H1 (cell line): ENCODE measurements at places on chromosomes 2 and 18. TPM values are rescaled to one million over a fixed set of nuclear protein-coding genes. Genes with fewer than 3 reads are reported as not detected.
A peak's percentile ranks its signal among the peaks of the same experiment; 100 is the strongest.

Gene CD226
- total RNA-seq: not detected in 2 replicates

Gene PLB1
- 0.15 and 0.20 TPM in 2 replicates for total RNA-seq

Gene WNT10A
- not detected in 2 replicates for total RNA-seq

Gene CCDC85A
- 0.48 TPM in 1 of 2 replicates, not detected in the other for total RNA-seq

Gene QPCT
- 3.9 and 4.0 TPM in 2 replicates for total RNA-seq

Gene CD8B
- total RNA-seq: 0.35 and 0.57 TPM in 2 replicates

Gene INHBB
- 0.23 and 0.30 TPM in 2 replicates for total RNA-seq

Gene CKAP2L
- 19.3 and 20.7 TPM in 2 replicates for total RNA-seq

Gene CCDC142
- total RNA-seq: 10.7 and 12.1 TPM in 2 replicates

Gene DES
- total RNA-seq: 1.5 and 1.8 TPM in 2 replicates

Gene IL18RAP
- not detected in 2 replicates for total RNA-seq

Gene UBXN4
- 64.2 and 66.0 TPM in 2 replicates for total RNA-seq

GRCh38 chr18:75587131-75587530 is 159.6 kb upstream of the SMIM21 start:
- DNase-seq: no peak

GRCh38 chr2:151655663-151656398 is 78.4 kb downstream of the NEB start:
- no peak for DNase-seq

- DNase-seq: no peak
Observed at GRCh38 chr18:13643261-13643751, 83.1 kb downstream of the FAM210A start.

GRCh38 chr2:67313536-67313935 is 83.6 kb upstream of the ETAA1 start:
- no peak for DNase-seq

- no peak for DNase-seq
Observed at GRCh38 chr2:106028192-106028591, 165.9 kb downstream of the UXS1 start.

- DNase-seq: no peak
Observed at GRCh38 chr2:220198896-220199295, 571.5 kb downstream of the SLC4A3 start.

DNA sequence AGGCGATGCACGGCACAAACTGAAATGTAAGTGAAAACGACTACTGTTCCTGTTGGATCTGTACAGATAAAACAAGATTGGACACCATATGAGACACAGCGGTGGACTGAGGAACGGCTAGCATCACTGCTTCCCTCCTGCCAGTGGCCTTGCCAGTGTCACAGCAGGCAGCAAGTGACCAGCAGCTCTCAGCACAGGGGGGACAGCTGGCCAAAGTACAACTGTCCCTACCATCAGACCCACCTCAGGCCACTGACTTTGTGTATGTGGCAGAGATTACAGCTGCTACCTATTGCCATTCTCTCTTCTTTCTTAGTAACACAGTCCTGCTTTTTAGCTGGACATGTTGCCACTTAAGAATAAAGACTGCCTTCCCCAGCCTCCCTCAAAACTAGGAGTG is 80.0 kb upstream of the SLC66A3 start:
- peak; percentile 31 for DNase-seq

DNA sequence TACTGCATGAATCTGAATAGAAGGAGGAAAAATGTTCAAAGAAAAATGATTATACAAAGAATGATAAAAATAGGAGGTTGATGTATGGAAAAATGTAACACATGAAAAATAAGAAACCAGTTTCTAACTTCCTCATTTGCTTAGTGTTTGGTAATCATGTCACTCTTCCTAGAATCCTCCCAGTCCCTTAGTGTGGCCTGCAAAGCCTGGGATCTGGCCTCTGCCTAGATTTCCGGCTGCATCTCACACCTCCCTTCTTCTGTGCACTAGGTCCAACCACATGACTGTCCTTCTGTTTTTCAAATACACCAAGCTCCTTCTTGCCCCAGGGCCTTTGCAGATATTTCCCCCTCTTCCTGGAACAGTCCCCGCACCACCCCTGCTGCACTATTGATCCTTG is 76.8 kb upstream of the RBMS1 start:
- DNase-seq: no peak

DNA sequence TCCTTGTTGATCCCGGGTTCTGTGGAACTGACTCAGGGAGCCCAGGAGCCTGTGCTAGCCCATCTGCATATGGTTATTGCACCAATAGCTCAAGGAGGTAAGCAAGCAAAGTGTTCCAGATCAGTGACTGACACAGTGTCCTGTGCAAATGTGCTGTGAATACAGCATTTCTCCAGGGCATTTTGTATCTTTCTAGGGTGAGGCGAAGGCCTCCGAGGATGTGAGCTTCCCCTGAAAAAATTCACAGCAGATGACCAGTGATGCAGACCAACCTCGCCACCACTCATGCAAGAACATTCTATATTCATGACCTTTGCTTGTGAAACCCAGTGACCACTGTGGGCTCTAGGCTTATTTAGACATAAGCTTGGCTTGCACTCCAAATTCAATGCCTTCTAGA is 15.2 kb upstream of the NT5DC4 start:
- no peak for DNase-seq

GRCh38 chr2:39124746-39125057 is 3.9 kb upstream of the SOS1 start:
- DNase-seq: no peak

- DNase-seq: no peak
Observed at GRCh38 chr2:45496869-45497268, 114.2 kb downstream of the SRBD1 start.

GRCh38 chr18:53025247-53025646 is 685.2 kb downstream of the DCC start:
- DNase-seq: no peak

DNA sequence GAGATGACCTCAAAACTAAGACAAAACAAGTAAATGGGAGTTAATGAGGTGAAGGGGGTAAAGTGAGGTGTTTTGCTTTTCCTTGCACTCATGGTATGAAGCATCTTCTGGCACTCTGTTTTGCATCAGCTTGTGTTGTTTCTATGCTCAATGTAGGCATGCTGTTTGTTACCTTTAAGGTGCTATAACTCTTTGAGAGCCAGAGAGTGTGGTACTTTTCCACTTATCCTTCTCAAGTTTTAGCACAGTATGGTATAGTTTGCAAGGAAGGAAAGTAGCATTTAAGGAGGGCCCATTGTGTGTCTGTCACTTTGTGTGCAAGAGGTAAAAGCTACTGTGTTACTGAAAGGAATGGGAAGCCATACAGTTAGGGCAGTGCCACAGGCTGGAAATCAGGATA is 17.5 kb upstream of the CXCR4 start:
- no peak for DNase-seq

DNA sequence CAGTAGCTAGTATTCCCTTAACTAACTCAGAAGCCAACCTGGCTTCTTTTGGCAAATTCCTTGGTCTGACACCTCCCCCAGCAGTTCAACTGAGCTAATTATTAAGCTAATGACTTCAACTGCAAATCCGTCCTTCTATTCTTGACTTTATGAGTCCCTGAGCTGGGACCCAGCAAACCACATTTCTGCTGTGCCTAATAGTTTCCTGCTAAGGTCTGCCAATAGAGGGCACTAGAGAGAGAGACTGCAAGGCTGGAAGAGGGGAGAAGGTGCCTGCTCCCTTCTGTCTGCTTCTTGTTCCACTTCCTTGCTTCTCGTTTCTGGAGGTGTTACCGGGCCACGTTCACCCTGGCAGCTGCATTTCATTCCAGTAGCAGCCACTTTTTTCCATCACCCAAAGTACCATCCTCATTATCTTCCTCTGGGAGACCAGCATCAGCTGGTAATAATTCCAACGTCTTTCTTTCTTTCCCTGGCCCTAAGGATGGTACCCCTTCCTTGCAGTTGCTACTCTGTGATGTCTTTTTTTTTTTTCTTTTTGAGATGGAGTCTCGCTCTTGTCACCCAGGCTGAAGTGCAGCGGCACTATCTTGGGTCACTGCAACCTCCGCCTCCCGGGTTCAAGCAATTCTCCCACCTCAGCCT is 352.0 kb downstream of the TNS1 start:
- DNase-seq: peak; percentile 51

- no peak for DNase-seq
Observed at GRCh38 chr2:24914713-24915112, 5.3 kb downstream of the ADCY3 start.

DNA sequence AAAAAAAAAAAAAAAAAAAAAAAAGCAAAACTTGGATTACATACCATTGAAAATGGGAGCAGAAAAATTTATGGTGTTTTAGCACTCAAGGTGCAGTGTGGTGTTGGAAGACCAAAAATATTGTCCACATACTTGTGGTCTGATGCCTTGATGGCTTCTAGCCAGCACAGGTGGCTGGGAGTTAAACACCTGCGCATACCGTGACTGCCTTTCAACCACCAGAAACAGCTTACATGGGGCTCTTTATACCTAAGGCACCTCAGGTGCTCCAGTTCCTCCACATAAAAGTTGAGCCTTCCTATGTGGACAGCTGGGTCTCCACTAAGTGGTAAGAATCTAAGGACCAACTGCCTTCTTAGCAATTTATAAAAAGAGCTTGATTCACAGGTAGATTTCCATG is 802.6 kb upstream of the CELF4 start:
- no peak for DNase-seq

- DNase-seq: no peak
Observed at GRCh38 chr2:151973013-151973900, 125.6 kb downstream of the CACNB4 start.

- no peak for DNase-seq
Observed at GRCh38 chr18:79381811-79382311, 13.9 kb upstream of the NFATC1 start.

DNA sequence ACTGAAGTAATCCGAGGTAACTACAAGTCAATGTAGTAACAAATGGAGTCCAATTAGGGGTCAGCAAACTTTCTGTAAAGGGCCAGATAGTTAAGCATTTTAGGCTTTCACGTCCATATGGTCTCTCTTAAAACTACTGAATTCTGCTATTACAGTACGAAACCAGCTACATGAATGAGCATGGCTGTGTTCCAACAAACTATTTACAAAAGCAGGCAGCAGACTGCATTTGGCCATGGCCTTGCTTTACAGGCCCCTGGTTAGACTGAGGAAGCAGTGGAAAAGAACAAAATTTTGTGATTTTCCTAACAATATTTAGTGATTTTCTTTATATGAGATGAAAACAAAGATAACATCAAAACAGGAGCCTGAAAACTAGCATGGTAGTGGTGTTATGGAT is 64.0 kb downstream of the RTN4 start:
- DNase-seq: no peak

- DNase-seq: no peak
Observed at GRCh38 chr2:19272941-19273470, 85.4 kb downstream of the OSR1 start.

GRCh38 chr18:31102025-31102684 is at the start of gene DSC2:
DSC2 (minus strand) TSS chr18:31102421; CDS start chr18:31101971, 450 bp downstream.
- no peak for DNase-seq

GRCh38 chr18:36590621-36591580 is 237.9 kb downstream of the TPGS2 start:
- DNase-seq: no peak

- peak; percentile 33 for DNase-seq
Observed at GRCh38 chr18:59005262-59005661, 134.4 kb upstream of the SEC11C start.

DNA sequence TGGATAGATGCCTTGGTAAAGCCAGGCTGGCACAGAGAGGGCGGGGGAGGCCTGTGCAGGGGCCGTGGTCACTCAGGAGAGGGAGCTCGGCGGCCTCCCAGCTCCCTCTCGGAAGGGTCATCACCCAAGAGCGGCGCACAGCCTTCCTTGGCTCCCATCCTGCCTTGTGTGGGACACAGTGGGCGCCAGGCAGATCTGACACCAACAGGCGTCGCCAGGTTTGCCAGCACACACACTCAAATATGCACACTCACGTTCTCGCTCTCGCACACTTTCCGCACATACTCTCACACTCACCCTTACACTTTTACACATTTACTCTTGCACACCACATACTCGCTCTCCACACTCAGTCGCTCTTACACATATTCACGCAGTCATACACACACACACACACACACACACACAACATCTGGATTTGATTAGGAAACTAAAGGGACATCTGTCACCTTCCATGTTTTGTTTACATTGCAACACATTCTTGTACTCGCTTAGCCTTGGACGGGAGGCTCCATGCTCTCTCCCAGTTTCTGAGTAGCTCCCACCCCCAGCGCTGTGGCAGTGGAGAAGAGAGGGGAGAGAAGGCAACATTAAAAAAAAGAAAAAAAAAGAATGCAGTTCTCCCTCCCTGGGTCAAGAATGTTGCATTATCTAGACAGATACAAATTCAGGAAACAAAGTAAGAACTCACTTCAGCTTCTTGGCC is 10.5 kb downstream of the CHMP1B start:
- no peak for DNase-seq

DNA sequence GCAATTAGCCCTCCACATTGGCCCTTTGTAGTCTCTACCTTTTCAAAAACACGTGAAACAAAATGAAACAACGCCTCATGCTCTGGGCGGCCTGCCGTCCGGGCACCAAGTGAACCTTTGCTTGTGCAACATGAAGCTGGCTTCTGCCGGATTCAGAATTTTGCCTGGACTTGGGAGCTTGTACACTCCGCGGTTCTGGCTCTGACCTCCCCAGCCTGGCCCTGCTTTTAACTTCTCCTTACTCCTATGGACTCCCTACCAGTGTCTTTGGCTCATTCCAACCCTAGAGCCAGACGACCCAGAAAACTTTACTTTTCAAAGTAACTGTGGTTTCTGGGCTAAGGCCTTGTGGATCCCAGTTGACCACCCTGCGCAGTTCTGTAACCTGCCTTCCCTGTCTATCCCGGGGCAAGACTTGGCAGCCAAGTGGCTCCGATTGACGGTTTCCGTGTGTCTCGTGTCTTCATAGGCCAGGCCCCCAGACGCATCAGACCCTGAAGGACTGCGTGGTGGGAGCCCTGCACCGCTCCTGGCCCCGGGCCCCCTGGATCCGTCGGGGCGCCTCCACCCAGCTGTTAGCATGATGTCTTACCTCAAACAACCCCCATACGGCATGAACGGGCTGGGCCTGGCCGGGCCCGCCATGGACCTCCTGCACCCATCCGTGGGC is 1.9 kb downstream of the OTX1 start:
- DNase-seq: peak; percentile 55

- DNase-seq: no peak
Observed at GRCh38 chr18:52766002-52766545, 426.1 kb downstream of the DCC start.
